PC-3 (cell line): ENCODE measurements at places on chromosomes 13 and 19. TPM values are rescaled to one million over a fixed set of nuclear protein-coding genes. Genes with fewer than 3 reads are reported as not detected.

DNA sequence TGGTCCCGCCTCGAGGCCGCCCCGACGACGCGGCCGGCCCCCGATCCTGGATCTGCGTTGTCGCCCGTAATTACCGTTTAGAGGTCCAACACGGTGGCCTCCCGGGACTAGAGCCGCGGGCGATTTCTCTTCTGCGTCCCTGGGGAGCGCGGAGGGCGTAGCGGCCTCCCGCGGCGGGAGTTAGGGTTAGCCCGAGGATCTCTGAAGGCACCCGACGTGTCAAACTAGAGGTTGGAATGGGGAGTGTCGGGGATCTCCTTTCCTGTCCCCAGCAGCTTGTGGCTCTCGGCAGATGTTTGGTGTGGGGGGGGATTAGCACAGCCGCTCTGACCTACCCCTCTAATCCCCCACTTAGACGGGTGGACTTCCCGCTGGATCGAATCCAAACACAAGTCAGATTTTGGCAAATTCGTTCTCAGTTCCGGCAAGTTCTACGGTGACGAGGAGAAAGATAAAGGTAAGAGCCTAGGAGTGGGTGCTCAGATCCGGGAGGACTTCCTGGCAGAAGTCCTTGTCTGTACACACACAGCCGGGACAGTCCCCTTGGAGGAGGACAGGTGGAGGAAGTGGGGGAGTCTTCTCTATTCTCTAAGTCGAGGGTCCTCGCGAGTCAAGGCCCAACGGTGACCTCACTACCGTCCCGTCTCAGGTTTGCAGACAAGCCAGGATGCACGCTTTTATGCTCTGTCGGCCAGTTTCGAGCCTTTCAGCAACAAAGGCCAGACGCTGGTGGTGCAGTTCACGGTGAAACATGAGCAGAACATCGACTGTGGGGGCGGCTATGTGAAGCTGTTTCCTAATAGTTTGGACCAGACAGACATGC lies 581 bp downstream of the CALR start:
- H3K36me3 ChIP-seq = peaks cover 45% of the 10 kb centered on the region
- peak overlapping the region; percentile 47 for H3K27ac ChIP-seq
- peak; percentile 22 for DNase-seq
- peaks cover 35% of the 10 kb centered on the region for H3K4me1 ChIP-seq
- no peaks in the 10 kb centered on the region for H3K27me3 ChIP-seq

GRCh38 chr13:73633817-73634460 lies 500.3 kb downstream of the KLF12 start:
- no peak for DNase-seq
- no peaks in the 10 kb centered on the region for H3K27me3 ChIP-seq
- no peaks in the 10 kb centered on the region for H3K4me1 ChIP-seq
- no peaks in the 10 kb centered on the region for H3K36me3 ChIP-seq
- no peak overlapping the region for H3K27ac ChIP-seq

- no peaks in the 10 kb centered on the region for H3K36me3 ChIP-seq
- no peaks in the 10 kb centered on the region for H3K27me3 ChIP-seq
- H3K4me3 ChIP-seq = no peak overlapping the region
- no peak overlapping the region for H3K27ac ChIP-seq
- DNase-seq = no peak
- H3K4me1 ChIP-seq = no peaks in the 10 kb centered on the region
Measured at GRCh38 chr19:28963486-28964250, 249.3 kb downstream of the UQCRFS1 start.

Gene PNMA8B
- not detected in 2 replicates for total RNA-seq

Gene F2RL3
- 0.07 and 0.23 TPM in 2 replicates for total RNA-seq

DNA sequence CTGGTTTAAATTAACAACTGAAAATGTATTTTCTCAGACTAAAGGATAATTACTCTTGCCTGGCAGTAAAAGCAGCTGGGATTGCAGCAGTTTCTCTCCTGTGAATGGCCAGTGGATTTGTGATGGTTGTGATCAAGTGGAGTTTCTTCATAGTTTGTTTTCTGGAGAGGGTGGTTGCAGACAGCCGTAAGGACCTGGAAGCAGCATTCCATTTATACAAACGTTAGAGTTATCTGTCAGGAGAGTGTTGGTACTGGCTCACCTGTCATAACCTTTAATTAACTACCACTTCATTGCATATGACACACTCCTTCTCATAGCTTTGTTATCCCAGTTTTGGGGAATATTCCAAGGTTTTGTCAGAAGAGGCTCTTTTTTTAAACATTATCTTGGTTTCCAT lies 258.4 kb upstream of the SLC10A2 start:
- DNase-seq = no peak
- no peaks in the 10 kb centered on the region for H3K27me3 ChIP-seq
- no peaks in the 10 kb centered on the region for H3K4me1 ChIP-seq
- H3K27ac ChIP-seq = no peak overlapping the region

DNA sequence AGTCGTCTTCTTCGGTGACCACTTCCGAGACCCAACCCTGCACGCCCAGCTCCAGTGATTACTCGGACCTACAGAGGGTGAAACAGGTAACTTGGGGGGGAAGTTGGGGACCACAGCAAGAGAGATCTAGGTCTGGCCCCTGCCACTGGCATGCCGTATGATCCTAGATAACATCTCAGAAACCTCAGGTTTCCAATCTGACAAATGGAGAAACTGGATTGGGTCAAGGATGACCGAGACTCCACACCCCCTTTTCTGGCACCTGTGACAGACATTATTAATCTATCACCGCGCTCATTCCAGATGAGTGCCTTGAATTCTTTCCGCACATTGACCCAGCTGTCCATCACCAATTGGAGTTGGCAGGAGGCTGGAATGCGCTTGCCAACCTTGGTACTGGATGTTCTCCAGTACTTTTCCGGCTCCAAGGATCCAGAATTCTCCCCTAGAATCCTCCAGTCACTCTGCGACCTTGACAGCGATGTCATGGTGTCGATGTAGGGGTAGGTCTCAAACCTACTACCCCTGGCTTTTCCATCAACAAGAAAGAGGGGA lies 17.4 kb downstream of the VASP start:
- no peaks in the 10 kb centered on the region for H3K27me3 ChIP-seq
- peaks cover 15% of the 10 kb centered on the region for H3K4me1 ChIP-seq
- peaks cover 19% of the 10 kb centered on the region for H3K36me3 ChIP-seq
- DNase-seq = no peak
- H3K4me3 ChIP-seq = no peak overlapping the region
- H3K27ac ChIP-seq = no peak overlapping the region

Gene STAP2
- total RNA-seq = 71.1 and 72.6 TPM in 2 replicates
